Natural killer cell (primary cell): ENCODE measurements at places on chromosomes 13 and 19. TPM values are rescaled to one million over a fixed set of nuclear protein-coding genes. Genes with fewer than 3 reads are reported as not detected.

The ONECUT3 gene
- not detected for total RNA-seq

The FUT2 gene
- total RNA-seq: not detected

The KLHL1 gene
- total RNA-seq: not detected

The KLC3 gene
- not detected for total RNA-seq

The PRTN3 gene
- 0.36 TPM for total RNA-seq

The TEX26 gene
- not detected for total RNA-seq

DNA sequence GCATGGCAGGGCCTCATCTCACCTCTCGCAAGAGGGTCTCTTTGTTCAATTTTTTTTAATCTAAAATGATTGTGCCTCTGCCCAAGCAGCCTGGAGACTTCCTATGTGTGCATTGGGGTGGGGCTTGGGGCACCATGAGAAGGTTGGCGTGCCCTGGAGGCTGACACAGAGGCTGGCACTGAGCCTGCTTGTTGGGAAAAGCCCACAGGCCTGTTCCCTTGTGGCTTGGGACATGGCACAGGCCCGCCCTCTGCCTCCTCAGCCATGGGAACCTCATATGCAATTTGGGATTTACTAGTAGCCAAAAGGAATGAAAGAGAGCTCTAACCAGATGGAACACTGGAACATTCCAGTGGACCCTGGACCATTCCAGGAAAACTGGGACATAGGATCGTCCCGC, 8.0 kb downstream of the FXYD3 start:
- H3K4me3 ChIP-seq: no peak overlapping the region
- no peaks in the 10 kb centered on the region for H3K36me3 ChIP-seq
- DNase-seq: no peak
- H3K4me1 ChIP-seq: peaks cover 11% of the 10 kb centered on the region
- H3K27me3 ChIP-seq: no peaks in the 10 kb centered on the region

DNA sequence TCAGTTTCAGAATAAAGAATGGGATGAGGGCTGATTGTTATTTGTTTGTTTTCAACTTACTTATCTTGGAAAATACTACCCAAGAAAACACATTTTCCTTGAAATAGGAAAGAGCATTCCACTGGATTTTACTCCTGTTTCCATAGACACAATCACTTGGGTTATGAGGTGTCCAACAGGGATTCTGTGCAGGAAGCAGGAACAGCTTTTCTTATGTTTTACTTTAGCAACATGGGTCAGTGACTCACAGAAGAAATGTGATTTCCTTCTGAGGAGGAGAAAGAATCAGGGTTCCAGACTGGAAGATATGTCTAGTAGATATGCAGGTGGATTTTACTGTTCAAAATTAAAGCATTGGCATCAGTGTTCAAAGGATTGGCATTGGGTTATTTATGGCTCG, 180.8 kb upstream of the GPC6 start:
- no peak for DNase-seq

GRCh38 chr13:101181076-101181685, 235.1 kb downstream of the NALCN start:
- no peak overlapping the region for H3K4me3 ChIP-seq
- no peaks in the 10 kb centered on the region for H3K36me3 ChIP-seq

DNA sequence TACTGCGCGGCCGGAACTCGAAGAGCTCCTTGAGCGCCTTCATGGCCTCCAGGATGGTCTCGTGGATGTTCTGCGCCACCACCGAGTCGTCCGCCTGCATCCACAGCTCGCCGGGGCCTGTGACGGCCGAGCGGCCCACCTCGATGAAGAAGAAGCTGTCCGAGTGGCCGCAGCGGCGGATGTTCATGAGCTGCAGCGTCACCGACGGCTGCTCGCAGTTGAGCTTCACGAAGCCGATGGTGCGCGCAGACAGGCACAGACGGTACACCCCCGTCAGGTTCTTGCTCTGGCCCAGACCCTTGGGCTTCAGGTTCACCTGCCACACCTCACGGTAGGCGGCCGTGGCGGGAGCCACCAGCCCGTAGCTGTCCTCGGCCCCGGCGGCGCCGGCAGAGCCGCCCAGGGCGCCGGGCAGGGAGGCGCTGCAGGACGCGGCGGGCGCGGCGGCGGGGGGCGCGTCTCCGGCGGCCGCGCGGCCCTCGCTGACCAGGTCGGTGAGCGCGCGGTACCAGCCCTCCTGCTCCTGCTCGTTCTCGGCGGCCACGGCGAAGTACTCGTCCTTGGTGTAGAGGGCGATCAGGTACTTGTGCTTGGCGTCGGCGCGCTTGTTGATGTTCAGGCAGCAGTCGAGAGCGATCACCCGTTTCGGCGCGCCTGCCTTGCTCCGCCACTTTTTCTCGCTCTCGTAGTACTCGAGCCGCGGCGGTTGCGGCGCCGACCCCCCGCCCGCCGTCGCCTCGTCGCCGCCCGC, 1.1 kb downstream of the IRS2 start:
- no peaks in the 10 kb centered on the region for H3K27me3 ChIP-seq
- H3K36me3 ChIP-seq: peaks cover 2% of the 10 kb centered on the region
- peak overlapping the region; percentile 45 for H3K4me3 ChIP-seq
- H3K4me1 ChIP-seq: peaks cover 22% of the 10 kb centered on the region
- DNase-seq: peak; percentile 55
- no peak overlapping the region for H3K27ac ChIP-seq

DNA sequence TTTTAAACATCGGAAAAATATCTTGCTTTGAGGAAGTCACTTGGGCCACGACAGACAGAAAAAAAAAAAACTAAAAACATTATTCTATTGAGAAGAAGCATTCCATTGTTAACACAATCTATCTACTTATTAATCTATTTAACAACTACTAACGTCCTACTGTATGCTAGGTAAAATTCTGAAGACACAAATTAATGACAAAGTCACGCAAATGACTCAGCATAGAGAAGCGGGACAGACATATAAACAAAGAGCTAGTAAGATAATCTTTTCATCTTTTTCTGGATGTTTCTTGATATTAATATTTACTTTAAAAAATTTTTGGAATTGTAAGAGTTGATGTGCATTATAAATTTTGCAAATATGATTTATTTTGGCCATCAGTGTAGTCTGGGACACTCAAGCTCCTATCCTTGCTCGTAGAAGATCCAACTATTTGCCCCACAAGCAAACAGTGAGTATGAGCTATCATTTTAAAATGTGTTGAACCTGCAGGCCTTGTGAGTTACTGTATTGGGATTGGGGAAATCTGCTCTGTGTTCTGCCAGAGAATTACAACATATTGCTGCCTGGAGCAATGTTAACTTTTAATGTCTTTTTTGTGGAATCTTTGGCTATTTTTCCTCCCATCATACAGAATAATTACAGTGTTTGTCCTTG, 109.1 kb downstream of the PCDH9 start:
- H3K27me3 ChIP-seq: no peaks in the 10 kb centered on the region
- no peak overlapping the region for H3K27ac ChIP-seq

GRCh38 chr19:9673912-9674662, 813 bp downstream of the ZNF562 start:
- H3K4me1 ChIP-seq: peaks cover 11% of the 10 kb centered on the region
- H3K36me3 ChIP-seq: no peaks in the 10 kb centered on the region
- H3K27me3 ChIP-seq: no peaks in the 10 kb centered on the region
- H3K4me3 ChIP-seq: peak overlapping the region; percentile 91
- peak overlapping the region; percentile 95 for H3K27ac ChIP-seq

- DNase-seq: no peak
- H3K36me3 ChIP-seq: peaks cover 11% of the 10 kb centered on the region
- H3K4me1 ChIP-seq: peaks cover 4% of the 10 kb centered on the region
- H3K4me3 ChIP-seq: no peak overlapping the region
These were observed 5.7 kb downstream of the ZSWIM9 start for GRCh38 chr19:48176226-48176625.

DNA sequence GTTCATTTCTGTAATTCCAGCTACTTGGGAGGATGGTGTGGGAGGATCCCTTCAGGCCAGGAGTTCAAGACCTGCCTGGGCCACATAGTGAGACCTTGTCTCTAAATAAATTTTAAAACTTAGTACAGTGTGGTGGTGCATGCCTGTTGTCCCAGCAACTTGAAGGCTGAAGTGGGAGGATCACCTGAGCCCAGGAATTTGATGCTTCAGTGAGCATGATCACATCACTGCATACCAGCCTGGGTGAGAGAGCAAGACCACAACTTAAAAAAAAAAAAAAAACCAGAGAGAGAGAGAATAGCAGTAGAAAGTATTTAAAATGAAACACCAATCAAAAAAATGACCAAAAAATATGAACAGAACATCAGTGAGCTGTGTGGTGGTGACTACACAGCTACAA, 7.1 kb upstream of the ZNF823 start:
- no peak for DNase-seq
- no peak overlapping the region for H3K27ac ChIP-seq
- H3K36me3 ChIP-seq: no peaks in the 10 kb centered on the region
- H3K4me3 ChIP-seq: no peak overlapping the region
- no peaks in the 10 kb centered on the region for H3K27me3 ChIP-seq

DNA sequence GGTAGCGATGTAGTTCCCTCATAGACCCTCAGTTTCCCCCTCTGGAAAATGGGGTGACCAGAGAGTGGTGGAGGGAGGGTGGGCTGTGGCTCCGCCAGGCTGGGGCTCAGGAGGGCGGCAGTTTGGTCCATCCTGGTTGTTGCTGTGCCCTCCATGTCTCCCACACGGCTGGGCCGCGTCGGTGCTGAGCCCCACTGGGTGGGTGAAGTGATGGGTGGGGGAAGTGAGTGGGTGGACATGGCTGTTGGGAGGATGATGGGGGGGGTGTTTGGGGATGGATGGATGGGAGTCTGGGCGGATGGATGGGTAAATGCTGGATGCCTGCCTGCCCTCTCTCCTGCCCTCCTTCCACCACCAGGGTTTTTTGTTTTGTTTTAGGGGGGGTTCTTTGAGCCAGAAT, 16.6 kb upstream of the EHD2 start:
- no peak overlapping the region for H3K27ac ChIP-seq
- H3K36me3 ChIP-seq: peaks cover 35% of the 10 kb centered on the region
- no peak overlapping the region for H3K4me3 ChIP-seq

GRCh38 chr19:7461841-7462629, 26.8 kb downstream of the PEX11G start:
- no peak overlapping the region for H3K27ac ChIP-seq
- no peak overlapping the region for H3K4me3 ChIP-seq
- no peak for DNase-seq
- no peaks in the 10 kb centered on the region for H3K27me3 ChIP-seq

- H3K4me3 ChIP-seq: no peak overlapping the region
- no peaks in the 10 kb centered on the region for H3K4me1 ChIP-seq
- no peaks in the 10 kb centered on the region for H3K36me3 ChIP-seq
- H3K27ac ChIP-seq: no peak overlapping the region
- no peak for DNase-seq
These were observed 186.9 kb upstream of the OBI1 start for GRCh38 chr13:78845656-78846365.

GRCh38 chr13:113724016-113724758, 34.8 kb upstream of the TMEM255B start:
- H3K4me3 ChIP-seq: peak overlapping the region; percentile 53
- no peak for DNase-seq
- H3K36me3 ChIP-seq: no peaks in the 10 kb centered on the region
- H3K4me1 ChIP-seq: peaks cover 20% of the 10 kb centered on the region

DNA sequence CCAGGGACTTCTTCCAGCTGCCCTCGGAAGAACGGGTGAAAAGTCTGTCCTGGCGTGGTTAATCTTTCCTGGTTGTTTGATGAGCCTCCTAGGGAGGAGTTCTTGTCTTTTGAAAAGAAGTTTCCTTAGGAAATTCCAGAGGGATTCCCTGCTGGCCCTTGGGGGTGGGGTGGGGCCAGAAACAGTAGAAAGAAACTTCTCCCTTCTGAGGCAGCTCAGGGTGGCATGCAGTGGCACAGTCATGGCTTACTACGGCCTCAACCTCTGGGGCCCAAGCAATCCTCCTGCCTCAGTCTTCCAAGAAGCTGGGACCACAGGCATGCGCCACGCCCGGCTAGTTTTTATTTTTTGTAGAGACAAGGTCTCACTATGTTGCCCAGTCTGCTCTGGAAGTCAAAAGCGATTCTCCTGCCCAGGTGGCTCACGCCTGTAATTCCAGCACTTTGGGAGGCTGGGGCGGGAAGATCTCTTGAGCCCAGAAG, 1.5 kb downstream of the ZNF101 start:
- peak overlapping the region; percentile 97 for H3K4me3 ChIP-seq
- H3K4me1 ChIP-seq: peaks cover 55% of the 10 kb centered on the region
- no peak overlapping the region for H3K27ac ChIP-seq
- DNase-seq: no peak

GRCh38 chr13:40410315-40410714, 256.1 kb downstream of the FOXO1 start:
- no peak overlapping the region for H3K27ac ChIP-seq
- no peaks in the 10 kb centered on the region for H3K4me1 ChIP-seq
- no peak for DNase-seq
- no peaks in the 10 kb centered on the region for H3K27me3 ChIP-seq
